ENCODE measurements at places on chromosomes 2 and 18.

- no peak for DNase-seq
These were observed 364.0 kb downstream of the LRATD1 start for GRCh38 chr2:14996351-14997014.

DNA sequence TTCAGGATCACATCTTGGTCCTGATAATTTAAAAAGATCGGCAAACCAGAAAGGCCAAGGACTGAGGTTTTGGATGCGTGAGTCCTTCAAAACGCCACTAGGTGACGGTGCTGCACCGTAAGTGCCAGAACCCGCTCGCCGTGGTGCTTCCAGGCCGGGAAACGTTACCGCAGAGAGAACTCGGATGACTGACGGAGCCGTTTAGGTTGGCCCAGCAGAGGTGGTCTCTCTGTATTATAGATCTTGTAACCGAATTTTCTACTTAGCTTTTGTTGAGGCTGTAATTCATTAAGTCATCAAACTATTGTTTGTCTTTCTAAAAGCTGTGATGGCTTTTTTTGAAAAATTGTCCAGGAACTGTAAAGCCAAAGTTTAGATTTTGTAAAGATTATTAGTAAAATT is 39.8 kb upstream of the ADCYAP1 start:
- DNase-seq: peak; percentile 81

DNA sequence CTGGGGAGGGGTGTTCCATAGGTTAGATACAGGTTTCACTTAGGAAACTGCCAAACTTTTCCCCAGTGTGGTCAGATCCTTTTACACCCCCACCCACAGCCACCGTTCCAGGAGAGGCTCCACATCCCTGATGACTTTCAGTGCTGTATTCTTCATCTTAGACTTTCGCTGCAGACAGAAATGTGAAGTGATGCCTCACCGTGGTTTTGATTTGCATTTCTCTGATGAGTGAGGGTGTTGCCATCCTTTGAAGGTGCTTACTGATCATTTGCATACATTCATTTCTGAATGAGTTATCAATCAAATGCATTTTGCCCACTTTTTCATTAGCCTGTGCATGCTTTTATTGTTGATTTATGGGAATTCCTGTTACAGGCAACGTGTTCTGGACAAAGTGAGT is 14.9 kb downstream of the COPS9 start:
- DNase-seq: no peak

DNA sequence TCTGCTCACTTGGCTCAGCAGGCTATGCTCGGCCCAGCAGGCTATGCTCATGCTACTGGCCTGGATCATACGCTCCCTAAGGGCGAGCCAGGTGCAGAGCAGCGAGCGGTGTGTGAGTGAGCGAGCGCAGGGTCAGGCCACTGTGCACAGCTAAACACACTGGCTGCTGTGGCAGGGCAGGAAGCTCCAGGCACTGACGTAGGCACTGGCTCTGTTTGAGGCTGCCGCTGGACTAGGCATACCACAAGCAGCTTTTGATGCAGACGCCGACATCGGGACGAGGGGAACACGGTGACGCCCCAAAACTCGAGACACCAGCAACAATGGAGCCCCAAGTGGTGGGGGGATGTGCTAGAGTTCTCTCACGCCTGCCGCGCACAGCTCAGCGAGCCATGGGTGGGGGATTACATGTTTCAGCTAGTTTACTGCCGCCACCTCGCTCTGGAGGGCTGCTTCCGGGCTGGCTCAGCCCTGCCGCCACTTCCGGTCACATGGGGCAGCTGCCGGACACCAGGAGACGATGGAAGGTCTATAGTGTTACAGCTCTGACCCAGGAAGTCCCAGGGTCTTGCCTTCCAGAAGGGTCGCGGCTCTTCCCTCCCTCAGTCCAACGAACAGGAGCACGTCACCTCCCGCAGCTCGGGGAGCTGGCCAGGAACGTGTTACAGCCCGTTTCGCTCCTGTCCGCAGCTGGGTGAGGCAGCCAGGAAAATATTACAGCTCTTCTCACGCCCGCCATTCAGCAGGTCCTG is 1176.9 kb upstream of the LRRTM1 start:
- DNase-seq: no peak

DNA sequence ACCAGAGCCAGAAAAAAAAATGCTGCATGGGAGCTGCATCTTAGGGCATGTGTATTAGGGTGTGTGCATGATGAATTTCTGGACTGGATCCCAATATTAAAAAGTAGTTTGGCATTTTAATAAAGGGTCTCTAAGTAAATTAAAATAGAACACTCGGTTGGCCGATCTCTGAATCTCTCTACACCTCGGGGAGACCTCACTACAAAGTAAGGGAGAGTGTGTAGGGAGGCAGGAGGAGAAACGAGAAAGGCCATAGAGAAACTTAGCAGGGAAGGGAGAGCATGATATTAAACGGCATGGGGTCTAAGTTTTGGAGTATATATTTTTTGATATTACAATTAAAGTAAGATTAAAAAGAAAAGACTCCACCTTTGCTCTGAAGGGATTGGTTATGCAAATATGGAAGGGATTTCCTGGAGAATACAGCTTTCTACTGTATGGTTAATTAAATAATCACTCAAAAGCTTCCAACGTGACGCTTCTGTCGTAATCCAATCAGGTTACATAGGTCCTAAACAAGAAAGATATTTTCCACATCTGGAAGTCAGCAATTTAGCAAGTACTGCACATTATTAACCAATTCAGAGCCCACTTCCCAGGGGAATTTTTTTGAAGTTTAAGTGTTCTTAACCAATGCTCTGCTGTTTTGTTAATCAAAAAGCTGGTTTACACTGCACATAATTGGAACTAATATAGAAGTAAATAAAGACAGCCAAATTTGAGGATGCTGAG is 1.0 kb upstream of the ZEB2 start:
- peak; percentile 62 for DNase-seq

GRCh38 chr2:67871686-67872412 is 191.0 kb downstream of the C1D start:
- DNase-seq: peak; percentile 41

DNA sequence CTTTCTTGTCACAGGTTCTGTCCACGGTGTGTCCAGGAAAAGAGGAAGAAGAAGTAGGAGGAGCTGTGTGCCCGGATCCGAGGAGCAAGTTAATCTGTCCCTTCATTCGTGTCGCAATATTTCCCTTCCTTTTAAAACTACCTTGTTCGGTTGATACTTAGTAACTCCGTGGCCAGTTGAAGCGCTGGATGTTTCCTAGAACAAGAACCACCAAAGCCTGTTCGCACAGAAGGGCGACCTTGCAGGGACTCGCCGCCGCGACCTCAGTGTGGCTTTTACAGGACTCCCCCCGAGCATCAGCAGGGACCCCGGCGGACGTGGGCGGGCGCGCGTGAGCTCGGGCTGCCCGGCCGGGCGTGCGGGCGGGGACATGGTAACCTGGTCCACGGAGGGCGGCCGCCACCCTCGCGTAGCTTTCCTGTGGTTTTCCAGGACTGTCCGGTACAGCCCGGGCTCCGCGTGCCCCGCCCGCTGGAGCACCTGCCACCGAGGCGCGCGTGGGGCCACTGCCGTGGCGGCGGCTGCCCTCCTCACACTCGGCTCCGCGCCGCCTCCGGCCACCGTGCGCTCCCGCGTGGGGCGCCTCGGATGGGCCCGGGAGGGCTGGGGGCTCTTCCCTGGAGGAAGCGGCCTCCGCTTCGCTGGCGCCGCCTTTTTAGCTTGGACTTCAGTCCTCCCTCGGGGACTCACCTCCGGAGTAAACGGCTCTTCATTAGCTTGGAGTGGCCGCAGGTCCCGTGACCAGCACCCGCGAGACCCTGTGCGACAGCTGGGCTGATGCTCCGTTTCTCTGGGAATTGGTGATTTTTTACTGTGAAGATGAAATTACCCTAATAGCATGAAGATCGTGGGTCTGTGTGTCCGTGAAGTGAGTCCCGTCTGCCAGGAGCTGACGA is 9.2 kb upstream of the D2HGDH start:
- DNase-seq: no peak

GRCh38 chr18:27042177-27042576 is 142.9 kb downstream of the CHST9 start:
- no peak for DNase-seq

GRCh38 chr2:30622452-30622851 is 175.4 kb downstream of the LCLAT1 start:
- no peak for DNase-seq

DNA sequence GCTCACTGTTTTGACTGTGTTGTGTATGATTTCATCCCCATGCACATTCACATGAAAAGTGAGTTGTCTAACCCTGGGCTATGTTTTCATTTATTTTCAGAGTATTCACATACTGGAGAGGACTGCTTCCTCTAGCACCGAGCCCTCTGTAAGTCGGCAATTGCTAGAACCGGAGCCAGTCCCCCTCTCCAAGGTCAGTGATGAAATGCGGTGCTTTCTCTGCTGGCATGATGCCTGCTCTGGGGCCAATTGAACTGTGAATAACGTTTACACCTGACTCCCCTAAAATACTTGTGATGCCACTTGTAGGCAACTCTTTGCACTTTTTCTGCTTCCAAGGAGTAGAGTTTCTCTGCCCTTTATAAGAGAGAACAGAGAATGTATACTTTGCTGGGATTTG is 126.9 kb downstream of the PRKRA start:
- no peak for DNase-seq

GRCh38 chr18:76460482-76460881 is 34.6 kb downstream of the ZNF516 start:
- DNase-seq: no peak

DNA sequence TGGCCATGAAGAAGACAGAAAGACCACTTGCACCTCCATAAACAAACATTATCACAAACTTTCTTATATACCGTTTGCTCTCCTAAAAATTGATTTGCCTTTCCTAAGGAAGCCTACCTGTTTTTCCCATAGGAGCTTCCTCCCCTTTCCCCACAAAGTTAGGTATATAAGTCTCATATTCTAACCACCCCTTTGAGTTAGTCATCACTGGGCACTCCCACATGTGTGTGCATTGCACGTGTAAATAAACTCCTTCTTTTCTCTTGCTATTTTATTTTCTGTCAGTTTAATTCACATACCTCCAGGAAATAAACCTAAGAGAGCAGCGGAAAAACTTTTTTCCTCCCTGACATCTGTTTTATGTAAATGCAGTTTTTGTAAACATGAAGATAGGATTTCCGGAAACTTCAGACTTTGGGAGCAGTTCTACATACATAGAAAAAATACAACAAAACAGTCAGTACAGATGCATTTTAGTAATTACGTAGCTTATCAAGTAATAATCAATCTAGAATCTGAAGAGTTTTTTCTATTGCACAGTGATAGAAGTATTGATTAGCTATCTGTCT is 46.6 kb downstream of the PLCL1 start:
- no peak for DNase-seq

DNA sequence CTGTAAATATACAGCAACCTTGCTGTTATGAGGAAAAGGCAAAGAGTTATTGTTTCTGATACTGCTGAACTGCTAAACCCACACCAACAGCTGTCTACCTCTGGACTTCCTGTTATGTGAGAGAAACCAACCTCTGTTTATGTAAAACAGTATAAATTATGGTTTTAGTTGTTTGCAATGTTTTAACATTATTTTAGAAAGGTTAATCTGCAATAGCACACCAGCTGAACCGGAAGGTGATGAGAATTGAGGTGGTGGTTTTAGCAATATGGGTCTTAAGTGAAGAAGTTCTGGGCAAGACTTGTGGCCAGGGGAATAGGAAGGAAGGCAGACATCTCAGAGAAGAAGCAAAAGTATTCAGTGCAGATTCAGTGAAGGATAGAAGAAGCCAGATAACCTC is 237.8 kb downstream of the PLCL1 start:
- no peak for DNase-seq
